ENCODE measurements at places on chromosomes 3 and 15.
A peak's percentile ranks its signal among the peaks of the same experiment; 100 is the strongest.

GRCh38 chr15:29554531-29554930 lies 267.7 kb downstream of the TJP1 start:
- DNase-seq, result no peak

DNA sequence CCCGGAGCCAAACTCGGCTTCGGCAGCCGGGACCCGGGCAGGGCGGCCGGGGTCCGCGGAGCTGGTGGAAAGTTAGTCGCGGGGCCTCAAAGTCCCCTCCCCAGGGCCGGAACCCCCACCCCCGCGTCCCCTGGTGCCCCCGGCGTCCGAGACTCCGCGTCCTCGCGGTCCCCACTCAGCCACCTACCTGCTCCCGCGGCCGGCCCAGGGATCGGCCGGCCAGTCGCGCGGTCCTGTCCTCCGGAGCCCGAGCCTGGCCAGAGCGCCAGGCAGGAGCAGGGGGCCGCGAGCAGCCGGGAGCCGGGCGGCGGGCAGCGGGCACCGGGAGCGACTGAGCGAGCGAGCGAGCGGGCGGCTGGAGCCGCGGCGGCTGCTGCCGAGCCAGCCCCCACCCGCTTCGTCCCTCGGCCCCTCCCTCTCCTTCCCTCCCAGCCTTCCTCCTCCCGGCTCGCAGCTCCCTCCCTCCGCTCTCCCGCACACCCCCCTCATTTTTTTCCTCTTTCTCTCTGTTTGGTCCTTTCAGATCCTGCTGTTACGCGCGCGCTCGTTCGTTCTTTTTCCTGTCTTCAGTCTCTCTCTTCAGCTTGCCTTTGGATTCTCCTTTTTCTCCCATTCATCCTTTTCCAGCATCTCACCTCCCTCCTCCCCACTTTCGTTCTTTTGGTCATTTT lies at the start of gene MEGF11:
Gene MEGF11, minus strand, starts transcription at position 333 of the 671 bp plus-strand sequence. CDS start 125,347 bp downstream, outside the sequence.
- peak; percentile 28 for DNase-seq

DNA sequence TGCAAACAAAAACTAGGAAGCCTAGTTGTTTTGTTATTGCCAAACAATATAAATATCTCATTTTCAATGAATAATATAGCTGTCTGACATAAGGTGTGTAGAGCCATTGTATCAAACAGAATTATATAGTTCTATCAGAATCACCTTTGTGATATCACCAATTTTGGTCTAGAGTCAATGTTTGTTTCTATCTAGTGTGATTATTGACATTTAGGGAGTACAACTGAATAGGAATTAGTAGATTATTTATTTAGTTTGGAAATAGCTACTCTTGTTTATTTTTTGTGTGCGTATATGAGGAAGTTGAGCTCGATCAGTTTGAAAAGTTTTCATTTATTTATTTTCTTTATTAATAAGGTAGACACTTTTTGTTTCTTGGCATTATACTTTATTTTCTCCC lies 389.7 kb downstream of the NAALADL2 start:
- no peak for DNase-seq

GRCh38 chr3:13282986-13283876 lies 136.9 kb downstream of the NUP210 start:
- DNase-seq, result no peak

DNA sequence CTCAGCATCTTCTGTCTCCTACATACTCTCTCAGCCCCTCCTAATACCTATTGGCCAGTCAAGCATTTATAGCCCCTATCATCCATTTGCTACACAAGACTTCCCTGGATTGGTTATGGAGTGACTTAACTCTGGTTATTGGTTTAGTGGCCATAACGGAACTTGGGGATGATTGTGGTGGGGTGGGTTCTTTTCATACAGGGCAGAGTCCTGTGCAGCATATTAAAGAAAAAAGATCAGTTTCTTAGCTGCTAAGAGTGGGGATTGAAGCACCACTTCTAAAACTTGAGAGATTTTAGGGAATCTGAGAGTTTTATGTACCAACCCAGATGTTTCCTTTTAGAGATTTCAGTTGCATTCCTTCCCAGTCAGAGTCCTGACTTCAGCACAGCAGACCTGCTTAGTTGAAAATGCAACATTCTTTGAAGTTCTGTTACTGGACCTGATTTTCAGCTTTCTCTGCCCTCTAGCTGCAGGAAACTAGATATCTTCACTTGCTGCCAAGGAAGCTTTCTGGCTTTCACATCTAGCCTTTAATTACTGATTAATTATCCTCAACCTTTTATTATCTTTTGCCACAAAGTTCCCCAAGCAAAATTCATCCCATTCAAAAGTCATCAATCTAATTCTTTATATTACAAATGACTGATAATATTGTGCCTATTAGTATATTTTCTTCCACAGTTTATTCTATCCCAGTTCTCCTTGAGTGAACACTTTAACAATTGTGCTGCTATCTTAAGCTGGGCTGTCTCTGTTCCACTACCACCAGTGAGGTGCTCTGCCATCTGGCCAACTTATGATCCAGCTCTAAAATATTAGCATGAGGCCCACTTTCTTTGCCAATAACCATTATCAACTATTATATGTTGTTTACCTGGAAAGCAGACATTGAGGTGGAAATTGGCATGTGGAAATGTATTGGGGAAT lies 906.0 kb upstream of the ALCAM start:
- peak; percentile 32 for DNase-seq

DNA sequence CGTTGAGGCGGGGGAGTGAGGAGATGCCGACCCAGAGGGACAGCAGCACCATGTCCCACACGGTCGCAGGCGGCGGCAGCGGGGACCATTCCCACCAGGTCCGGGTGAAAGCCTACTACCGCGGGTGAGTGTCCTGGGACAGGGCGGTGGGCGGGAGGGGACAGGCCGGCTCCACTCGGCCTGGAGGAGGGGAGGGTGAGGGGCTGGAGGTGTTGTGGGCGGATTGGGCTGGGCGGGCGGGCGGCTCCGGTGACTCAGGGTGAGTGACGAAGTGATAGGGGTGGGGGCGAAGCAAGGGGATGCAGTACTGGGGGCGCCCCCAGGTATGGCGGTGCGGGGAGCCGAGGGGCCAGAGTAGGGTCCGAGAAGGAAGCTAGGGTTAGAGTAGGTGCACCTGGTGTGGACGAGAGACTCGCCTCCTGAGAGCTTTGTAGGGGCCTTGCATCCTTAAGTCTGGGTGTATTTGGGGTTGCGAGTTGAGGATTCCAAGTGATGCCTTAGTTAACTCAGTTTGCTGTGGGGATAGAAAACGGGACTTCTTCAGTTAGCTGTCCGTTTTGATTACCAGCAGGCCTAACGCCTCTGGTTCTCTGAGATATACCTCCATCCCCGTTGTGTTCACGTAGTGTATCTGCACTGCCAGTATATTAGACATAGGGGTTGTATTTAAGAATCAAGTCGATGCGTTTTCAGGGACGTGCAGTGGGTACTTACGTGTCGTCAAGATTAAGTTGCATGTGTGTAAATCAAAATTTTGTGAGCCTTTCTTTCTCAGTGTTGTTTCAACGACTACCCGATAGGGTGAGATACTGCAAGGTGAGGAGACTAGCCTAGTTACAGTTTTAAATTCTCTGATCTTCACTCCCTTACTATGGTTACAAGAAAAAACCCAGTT lies 670 bp downstream of the PRKCI start:
- peak; percentile 28 for DNase-seq

DNA sequence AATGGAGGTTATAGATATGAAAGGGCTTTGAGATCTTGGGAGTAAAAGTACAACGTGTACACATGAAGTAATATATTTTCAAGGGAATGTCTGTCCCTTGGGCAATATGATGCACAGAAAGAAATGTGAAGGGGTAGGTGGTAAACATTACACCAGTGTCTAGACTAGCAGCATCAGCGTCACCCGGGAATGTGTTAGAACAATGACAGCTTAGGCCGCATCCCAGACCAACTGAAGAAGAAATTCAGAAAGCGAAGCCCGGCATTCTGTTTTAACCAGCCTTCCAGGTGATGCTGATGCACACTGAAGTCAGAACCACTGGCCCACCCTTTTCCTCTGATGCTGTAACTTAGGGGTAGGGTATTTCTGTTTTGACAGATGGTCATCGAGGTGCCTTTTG lies 6.3 kb downstream of the INAFM2 start:
- no peak for DNase-seq

DNA sequence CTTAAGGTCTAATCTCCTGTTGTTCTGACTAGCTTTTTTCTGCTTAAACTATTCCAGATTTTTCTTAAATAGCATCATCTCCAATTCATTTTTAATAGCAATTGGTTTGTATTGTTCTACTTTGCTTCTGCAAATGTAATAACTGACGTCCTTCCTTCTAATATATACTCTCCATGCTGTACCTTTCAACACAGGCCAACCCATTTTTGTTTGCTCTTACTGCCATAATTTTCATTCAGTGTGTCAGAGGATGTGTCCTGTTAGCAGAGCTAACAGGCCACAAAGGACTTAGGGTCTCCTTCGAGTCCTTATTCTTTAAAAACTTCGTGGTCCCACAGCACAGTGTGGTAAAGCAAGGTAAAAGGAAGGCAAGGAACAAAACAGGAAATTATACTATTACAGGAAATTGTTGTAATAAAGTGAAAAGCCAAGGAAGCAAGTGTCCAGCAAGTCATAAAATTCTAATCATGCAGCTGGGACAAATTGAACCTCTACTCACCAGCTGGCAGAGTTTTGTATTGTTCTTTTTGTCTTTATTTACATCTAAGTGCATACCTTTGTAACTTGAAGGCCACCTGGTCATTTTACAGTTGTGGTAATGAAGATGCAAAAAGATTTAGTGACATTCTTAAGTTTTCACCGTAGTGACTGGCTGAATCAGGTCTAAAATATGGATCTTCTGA lies 64.9 kb upstream of the ZBTB20 start:
- no peak for DNase-seq

- no peak for DNase-seq
These were observed 33.4 kb upstream of the SETD2 start for GRCh38 chr3:47197287-47197686.

DNA sequence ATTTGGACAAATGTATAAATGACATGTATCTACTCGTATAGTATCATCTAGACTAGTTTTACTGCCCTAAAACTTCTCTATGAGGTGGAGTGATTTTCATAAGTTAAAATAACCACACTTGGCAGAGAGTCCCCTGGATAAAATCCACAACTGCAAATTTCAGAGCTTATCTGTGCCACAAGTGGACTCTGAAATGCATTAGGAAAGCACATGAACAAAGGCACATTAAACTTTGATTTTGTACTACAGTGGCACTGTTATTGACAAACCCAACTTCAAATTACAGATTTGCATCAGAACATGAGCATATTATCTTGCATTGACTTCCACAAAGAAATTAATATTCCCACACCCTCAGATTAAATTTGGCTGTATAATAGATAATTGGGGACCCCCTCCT lies 58.1 kb upstream of the EIF5A2 start:
- no peak for DNase-seq

- peak; percentile 63 for DNase-seq
These were observed 480.9 kb downstream of the ROBO1 start for GRCh38 chr3:79286882-79287281.

GRCh38 chr3:54344601-54345231 lies 222.4 kb downstream of the CACNA2D3 start:
- DNase-seq, result no peak

GRCh38 chr3:46401579-46401978 lies 5.3 kb downstream of the CCR5AS start:
- no peak for DNase-seq

DNA sequence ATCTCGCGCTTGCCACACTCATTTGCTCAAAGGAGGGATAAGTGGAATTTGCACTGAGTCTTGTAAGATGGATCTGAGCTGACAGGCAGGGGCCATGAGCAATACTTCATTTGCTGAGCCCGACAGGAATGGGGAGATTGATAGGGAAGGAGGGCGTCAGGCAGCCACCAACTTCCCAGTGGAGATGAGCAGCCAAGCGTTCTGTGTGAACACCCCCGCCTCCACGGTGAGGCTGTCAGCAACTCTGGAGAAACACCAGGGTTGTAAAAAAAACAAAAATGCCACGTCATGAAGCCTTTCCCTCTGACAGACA lies 36.8 kb downstream of the TLE3 start:
- no peak for DNase-seq

DNA sequence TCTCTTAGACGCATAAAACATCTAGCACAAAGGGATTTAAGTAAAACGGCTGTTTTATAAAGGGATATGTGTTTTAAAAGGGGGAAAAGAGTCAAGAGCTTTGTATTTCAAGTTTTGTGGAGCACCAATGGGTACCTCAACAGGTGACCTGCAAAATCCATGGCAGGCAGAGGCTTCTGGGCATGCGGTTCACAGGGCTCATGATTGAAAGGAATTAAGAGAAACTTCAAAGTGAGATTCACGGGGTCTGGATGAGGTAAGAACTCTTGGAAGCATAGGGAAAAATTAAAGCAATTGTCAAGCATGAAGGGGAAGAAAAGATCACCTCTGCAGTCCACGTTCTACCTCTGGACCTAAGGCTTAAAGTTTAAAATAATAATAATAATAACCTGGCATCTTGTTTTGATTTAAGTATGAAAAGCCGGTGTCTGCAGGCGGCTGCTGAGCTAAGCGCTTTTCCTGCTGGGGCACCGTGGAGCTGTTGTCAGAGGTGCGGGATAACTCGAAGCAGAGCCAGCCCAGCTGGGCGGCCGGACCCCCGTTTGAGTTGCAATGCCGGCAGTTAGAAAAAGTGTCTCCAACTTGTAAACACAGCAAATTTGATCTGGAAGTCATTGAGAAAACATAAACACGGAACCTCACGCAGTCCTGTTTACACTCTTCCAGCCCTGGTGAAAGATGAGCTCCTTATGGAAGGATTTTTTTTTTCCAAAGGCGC lies 40.5 kb downstream of the HES1 start:
- no peak for DNase-seq

DNA sequence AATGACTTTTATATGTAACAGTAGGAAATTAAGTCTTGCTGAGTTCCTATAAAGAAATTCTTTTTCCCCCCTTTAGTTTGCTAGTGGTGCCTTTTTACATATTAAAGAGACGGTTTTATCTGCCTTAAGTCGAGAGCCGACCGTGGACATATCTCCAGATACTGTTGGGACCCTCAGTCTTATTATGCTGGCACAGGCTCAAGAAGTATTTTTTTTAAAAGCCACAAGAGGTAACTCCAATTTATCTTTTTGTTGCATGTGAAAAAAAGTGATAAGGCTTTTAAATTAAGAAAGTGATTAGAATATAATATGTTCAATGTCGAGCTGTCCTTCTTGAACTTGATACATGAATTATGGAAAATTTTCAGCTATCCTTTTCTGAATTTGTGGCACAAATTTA lies 26.7 kb downstream of the PDCD6IP start:
- no peak for DNase-seq

DNA sequence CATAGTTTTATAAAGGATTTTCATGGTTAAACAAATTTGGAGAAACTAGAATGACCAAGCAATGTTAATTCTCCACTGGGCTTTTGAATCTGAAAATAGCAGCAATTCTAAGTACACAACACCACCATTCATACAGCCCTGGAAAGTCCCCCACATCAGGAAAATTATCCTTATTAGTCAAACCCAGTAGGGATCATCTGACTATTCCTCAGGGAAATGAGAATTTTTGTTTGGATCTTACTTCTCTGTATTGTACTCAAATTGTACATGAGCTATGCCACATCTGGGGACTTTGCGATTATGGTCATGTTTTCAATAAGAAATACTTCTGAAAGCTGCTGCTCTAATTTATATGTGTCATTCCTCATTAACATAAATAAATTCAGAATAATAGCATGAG lies 46.0 kb downstream of the RARB start:
- no peak for DNase-seq

- peak; percentile 18 for DNase-seq
These were observed 63.3 kb upstream of the TPM1 start for GRCh38 chr15:62979252-62979651.

All from IMR-90 (cell line).